HFF-Myc (cell line): ENCODE measurements at places on chromosomes 13 and 19.

- DNase-seq: no peak
Measured at GRCh38 chr13:73782450-73783449, 351.5 kb downstream of the KLF12 start.

- no peak for DNase-seq
Measured at GRCh38 chr13:113938246-113938645, 35.6 kb downstream of the C13orf46 start.

DNA sequence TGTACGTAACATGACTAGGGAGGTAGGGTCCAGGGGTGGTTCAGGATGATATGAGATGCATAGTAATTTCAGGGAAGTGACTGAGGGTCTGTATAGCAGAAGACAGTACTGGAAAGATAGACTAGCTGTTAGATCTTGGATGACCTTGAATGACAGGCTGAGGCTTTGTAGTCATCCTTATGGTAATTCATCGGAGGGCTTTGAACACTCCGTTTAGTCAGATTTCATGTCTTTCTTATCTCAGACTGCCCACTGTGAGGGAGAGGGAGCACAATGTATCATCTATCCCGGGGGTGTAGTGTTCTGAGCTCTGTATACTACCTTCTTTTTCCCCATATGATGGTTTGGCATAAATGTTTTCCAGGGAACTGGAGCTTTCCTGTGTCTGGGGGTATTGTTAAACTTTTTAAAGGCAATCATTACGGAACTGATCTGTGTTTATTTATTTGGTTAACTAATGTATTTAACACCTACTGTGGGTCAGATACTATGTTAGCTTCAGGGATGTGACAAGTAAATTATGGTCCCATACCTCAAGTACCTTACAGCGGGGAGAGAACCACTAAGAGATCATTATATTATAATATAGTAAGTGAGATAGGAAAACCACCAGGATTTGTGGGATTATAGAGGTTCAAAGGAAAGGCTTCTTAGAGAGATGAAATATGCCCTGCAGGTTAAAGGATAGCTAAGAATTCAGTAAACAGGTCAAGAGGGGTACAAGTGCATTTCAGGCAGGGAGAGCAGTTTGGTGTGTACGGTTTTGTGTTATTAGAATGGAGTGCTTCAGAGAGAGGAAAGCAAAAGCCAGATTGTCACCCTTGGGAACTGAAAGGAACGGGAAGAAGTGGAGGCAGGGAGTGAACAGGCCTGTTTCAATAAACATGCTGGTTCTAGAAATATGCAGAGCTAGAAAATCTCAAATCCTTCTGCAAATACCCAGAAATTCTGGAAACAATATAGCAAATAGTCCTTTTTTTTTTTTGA, 164.8 kb upstream of the KL start:
- DNase-seq: no peak

GRCh38 chr13:50527188-50527587, 316.3 kb downstream of the DLEU7 start:
- DNase-seq: no peak

DNA sequence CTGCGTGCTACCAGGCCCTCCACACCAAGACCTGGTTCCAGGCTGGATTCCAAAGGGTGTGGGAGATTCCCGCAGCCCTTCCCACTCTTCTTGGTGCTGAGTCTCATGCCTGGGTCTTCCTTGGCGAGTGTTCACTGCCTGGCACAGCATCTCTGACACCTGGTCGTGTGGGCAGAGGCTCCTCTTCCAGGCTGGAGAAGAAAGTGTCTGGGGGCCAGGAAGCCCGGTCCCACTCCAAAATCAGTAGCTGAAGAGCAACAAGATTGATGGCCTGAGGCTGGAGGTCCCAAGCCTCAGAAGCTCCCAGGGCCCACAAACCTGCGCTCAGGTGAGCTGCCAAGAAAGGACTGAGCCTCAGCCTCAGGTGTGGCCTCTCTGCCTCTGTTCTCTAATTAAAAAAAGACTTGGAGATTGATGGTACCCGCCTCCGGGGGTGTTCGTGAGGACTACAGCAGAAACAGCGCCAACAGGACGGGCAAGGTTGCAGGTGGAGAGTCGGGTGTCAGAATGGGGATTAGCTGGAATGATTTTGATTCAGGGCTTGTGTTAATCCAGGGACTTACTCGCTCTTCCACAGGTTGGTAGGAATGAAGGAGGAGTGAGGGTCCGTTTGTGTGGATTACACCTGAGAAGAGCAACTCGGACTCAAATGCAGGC, 217.5 kb downstream of the TEX29 start:
- DNase-seq: no peak

GRCh38 chr13:79398915-79399314, 7.1 kb downstream of the RBM26 start:
- DNase-seq: no peak

DNA sequence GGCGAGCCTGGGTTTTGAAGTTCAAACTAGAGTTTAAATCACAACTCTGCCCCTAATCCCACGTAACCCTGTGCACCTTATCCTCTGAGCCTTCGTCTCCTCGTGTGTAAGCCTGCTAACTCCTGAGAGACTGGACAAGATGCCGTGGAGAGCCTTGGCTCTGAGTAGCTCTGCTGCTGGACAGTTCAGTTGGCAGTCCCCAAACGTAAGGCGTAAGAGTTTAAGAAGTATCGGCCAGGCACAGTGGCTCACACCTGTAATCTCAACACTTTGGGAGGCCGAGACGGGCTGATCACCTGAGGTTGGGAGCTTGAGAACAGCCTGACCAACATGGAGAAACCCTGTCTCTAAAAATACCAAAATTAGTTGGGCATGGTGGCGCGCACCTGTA, 4.7 kb upstream of the CD79A start:
- no peak for DNase-seq

- DNase-seq: no peak
Measured at GRCh38 chr13:109281903-109282635, 504.3 kb downstream of the IRS2 start.

- no peak for DNase-seq
Measured at GRCh38 chr19:8126008-8126407, 23.4 kb downstream of the FBN3 start.

GRCh38 chr19:16041299-16041990, 34.9 kb upstream of the TPM4 start:
- peak; percentile 24 for DNase-seq

DNA sequence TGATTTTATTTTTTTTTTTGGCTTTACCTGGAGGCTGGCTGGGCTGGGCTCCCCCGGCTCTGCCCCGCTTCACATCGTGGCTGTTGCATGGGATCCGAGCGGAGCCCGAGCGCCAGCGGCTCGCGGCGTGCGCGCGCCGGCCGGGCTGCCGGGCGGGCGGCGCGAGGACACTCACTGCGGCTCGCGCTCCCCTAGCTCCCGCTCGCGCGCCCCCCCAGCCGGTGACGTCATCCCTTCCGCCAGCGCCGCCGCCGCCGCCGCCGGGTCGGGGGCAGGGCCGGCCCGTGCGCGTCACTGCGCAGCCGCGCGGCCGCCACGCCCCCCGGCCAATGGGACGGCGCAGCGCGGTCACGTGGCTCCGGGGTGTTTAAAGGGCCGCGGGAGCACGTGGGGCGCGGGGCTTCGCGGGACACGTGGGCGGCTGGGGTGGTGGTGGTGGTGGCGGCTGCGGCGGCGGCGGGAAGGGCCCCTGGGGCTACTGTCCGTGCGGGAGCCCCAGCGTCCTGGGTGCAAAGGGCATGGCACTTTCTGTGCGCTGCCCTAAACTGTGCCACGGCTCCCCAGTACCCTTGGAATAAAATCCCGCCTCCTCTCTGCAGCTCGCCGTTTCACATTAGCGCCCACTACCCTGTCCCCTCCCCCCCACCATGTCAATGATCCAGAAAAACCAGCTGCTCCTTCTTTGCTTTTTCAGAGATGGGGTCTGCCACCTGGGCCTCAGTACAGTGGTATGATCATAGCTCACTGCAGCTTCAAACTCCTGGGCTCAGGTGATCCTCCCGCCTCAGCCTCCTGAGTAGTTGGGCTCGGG, at the start of gene PTPRS:
PTPRS (minus strand) TSS at position 176 of the 811 bp plus-strand sequence. CDS start 54,672 bp downstream, outside the sequence.
- DNase-seq: no peak

DNA sequence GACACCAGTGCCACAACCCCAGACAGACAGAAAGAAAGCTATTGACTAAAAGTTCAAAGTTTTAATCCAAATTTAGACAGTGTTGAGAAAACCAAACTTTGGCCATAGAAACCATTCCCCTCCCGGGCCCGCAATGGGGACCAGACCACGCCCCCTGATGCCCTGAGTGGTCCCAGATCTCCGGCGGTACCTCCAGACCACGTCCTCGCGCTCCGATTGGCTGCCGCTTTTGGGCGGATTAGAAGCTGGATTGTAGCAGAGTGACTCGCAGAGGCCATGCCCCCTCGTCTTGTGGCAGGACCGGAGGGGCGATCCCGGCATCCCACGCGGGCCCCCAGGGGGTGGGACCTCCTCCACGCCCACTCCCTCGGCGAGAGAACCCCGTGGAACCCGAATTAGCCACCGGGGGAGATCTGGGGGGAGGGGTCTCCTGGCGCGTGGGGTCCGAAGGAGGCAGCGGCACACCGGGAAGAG, 797 bp upstream of the HSD17B14 start:
- DNase-seq: peak; percentile 70

DNA sequence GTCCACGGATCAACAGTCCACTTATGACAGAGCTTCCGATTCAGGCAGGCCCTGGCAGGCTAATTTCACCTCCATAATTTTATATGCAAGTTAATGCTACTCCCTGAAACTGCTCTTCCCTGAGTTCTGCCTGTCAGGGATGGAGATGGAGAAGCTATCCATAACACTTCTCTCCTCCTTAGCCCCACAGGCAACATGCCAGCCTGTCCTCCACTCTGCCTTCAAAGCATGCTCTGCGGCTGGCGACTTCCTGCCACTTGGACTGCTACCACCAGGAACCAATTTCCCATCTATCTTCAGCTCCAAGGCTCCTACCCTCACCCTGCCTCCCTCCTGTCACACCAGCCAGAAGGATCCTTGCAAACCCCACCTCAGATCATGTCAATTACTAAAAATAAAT, 35.4 kb downstream of the GSX1 start:
- DNase-seq: no peak

GRCh38 chr19:45444318-45445041, 20.8 kb upstream of the ERCC1 start:
- no peak for DNase-seq

- peak; percentile 3 for DNase-seq
Measured at GRCh38 chr19:41753936-41754529, 1.3 kb upstream of the CEACAM6 start.

- DNase-seq: no peak
Measured at GRCh38 chr13:113258321-113259054, 38.6 kb upstream of the LAMP1 start.

DNA sequence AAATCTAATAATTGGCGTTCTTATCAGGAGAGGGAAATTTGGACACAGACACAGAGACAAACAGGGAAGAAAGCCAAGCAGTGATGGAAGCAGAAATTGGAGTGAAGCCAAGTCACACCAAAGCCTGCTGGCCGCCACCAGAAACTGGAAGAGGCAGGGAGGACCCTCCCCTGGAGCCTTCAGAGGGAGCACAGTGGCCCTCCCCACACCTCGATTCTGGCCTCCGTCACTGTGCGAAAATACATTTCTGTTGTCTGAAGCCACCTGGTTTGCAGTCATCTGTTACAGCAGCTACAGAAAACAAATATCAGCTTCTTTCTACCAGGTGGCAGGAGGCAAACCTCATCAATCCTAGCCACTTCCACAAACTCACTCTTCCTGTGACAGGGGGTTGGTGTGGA, 8.3 kb upstream of the TLE6 start:
- no peak for DNase-seq

GRCh38 chr13:114102131-114102520, 30.3 kb downstream of the RASA3 start:
- DNase-seq: no peak

GRCh38 chr19:38664503-38665211, 17.2 kb downstream of the ACTN4 start:
- DNase-seq: no peak

DNA sequence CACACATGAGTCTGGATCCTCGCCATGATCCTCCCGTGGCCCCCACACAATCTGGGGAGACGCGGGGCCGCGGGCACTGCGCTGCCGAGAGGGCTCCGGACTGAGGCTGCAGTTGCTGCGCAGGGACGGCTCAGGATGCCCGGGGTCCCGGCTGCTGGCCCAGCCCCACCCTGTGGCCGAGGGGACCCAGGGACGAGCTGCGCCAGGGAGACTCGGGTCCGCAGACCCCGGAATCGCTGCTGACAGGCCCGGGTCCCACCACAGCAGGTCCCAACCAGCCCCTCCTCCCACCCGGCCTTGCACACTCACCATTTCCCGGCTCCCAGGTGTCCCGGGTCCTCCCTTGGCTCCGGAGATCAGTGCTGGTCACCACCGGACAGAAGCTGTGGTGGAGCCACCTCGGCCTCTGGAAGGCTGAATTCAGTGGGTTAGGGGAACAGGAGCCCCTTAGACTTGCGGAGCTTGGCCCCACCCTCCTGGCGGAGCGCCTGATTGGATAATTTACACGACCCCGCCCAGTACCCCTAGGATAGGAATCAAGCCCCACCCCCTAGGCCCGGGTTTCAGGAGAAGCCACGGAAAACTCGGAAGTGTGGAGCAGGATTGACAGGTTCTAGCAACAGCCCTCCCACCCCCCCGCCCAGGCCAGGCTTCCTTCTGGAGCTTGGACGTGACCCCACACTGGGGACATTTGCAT, 57.4 kb downstream of the ZNF44 start:
- no peak for DNase-seq

- no peak for DNase-seq
Measured at GRCh38 chr19:34126966-34127365, 45.3 kb upstream of the LSM14A start.

DNA sequence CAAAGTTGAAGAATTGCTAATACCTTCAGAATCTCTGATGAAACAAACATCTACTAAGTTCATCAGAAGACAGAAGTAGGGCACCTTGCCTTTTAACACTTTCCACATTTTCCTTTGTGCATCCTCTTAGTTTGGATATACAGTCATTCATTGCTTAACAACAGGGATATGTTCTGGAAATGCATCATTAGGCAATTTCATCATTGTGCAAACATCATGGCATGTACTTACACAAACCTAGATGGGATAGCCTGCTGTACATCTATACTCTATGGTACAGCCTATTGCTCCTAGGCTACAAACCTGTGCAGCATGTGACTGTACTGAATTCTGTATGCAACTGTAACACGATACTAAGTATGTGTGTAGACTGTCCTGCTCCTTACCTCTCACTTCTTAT, 169.8 kb downstream of the SUCLA2 start:
- DNase-seq: no peak

DNA sequence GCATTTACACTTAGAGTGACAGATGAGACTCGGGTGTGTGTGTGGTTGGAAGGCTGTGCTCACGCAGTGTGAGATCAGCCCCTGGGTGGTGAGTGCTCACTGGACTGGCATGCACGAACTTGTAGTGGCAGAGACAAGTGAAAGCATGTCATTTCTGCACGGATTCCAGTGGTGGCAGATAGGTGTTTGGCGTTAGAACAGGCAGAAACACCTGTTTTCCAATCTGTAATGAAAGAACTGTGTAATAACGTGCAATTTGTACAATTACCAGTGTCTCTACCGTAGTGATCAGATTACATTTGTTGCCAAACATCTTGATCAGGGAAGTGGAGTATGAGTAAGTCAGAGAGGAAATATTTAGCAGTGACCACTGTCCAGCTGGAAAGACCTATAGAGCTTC, 8.2 kb downstream of the LAMP1 start:
- DNase-seq: no peak

GRCh38 chr19:58227964-58228584, 640 bp upstream of the ZNF544 start:
- DNase-seq: no peak
